ENCODE measurements at places on chromosomes 5 and 9.

GRCh38 chr5:138831703-138832102 lies 43.4 kb downstream of the LRRTM2 start:
- no peak for DNase-seq

DNA sequence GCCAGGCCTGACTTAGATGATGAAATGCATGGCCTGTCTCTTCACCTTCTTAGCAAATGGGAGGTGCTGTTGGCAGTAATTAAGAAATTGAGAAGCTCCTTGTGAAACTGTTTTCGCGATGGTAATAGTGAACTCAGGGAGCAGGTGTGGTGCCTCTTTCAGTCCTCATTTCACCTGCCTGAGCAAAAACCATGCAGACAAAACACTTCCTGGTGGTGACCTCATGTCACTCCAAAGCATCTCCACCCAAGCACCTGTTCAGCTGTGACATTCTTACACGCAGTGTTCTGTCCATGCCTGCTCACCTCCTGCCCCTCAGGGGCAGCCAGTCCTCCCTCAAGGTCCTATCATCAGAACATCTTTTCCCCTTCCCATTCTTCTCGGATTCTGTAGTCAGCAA lies 146.5 kb downstream of the CD180 start:
- no peak for DNase-seq

DNA sequence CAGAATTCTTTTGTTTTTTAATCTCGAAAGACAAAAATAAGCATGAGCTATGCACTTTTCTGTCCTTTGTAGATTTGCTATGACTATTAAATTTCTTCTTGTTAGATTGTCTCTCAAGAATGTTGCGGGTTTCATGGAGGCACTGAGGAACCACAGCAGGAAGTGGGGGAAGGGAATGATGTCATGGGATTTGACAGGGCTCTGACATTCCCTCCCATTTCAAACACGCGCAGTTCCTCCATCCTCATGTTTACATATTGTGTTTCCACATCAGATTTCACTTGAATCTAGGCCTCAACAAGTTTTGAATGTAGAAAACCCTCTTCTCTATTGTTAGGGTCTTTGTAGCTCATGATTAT lies 154.8 kb downstream of the PALM2AKAP2 start:
- no peak for DNase-seq

DNA sequence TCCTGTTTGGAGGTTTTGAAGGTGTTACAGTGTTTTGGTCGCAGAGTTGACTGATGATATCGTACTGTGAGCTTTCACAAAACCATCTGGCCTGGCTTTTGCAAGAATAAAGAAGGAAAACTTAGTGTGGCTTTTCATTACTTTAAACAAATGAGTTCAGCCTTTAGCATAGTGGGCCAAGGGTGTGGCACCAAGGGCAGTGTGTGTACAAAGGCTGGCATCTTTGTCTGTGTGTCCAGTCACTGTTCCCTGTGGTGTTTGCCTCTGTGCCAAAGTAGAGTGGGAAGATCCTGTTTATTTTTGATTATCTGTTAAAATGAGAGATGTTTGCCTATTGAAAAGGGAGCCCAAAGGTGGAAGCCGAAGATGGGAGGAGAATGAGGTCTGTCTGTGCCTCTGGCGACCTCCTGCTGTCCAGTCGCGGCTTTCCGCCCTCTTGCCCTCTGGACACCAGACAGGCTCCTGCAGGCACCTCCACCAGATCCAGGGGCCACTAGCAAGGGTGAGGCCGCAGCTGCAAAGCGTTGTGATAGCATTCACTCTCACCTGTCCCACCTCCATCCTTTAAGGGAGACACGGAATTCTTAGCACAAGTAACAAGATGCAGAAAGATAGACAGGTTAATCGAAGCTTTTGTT lies 113.7 kb downstream of the TRIO start:
- DNase-seq = no peak

DNA sequence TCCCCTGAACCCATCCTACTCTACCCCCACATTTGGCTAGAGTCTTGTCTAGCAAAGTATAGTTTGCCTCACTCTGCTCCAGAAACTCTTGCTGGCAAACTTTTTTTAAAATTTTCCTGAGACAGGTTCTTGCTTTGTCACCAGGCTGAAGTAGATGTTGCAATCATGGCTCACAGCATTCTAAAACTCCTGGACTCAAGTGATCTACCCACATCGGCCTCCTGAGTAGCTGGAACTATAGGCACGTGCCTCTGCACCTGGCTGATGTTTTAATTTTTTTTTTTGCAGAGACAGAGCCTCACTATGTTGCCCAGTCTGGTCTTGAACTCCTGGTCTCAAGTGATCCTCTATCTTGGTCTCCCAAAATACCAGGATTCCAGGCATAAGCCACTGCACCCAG lies 175.8 kb upstream of the FBXL17 start:
- no peak for DNase-seq

- DNase-seq = no peak
These were observed 14.3 kb downstream of the CD180 start for GRCh38 chr5:67182301-67182790.

DNA sequence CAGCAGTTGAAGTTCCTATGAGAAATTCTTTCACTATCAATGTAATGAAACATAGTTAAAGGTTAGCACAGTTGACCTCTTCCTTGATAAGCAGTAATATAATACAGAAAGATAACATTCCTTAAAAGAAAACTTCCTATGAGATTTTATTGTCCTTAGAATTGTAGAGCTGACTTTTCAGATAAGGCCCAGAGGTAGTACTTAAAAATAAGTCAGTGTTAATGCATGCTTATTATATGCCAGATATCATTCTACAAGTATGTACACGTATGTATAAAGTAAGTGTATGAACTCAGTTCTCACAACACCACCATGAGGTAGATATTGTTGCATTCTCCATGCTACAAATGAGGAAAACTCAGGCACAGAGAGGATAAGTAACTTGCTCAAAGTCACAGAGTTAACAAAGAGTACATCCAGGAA lies 15.3 kb downstream of the AP3S1 start:
- no peak for DNase-seq

- DNase-seq = no peak
These were observed 3.2 kb upstream of the ADRA1B start for GRCh38 chr5:159913048-159913447.

- no peak for DNase-seq
These were observed 72.6 kb upstream of the PALM2AKAP2 start for GRCh38 chr9:109707355-109707754.

GRCh38 chr9:2740616-2741015 lies 23.3 kb downstream of the KCNV2 start:
- DNase-seq = no peak

DNA sequence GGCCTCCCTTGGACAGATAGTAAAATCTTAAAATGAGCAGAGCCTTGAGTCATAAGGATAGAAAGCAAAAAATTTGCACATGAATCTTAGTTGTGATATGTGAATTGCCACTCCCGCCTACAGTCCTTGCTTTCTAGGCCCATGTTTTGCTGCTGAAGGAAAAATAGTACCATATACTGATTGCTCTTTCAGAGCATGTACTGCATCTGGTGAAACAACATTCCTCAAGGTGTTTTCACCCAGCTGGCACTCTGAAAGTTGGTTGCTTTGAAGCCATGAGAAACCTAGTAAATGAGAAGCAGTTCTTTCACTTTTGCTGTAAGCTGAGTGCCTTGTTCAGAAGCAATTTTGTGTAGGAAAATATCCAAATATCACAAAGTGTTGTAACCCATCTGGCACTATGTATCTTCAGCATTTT lies 10.3 kb downstream of the CDC37L1 start:
- DNase-seq = no peak

DNA sequence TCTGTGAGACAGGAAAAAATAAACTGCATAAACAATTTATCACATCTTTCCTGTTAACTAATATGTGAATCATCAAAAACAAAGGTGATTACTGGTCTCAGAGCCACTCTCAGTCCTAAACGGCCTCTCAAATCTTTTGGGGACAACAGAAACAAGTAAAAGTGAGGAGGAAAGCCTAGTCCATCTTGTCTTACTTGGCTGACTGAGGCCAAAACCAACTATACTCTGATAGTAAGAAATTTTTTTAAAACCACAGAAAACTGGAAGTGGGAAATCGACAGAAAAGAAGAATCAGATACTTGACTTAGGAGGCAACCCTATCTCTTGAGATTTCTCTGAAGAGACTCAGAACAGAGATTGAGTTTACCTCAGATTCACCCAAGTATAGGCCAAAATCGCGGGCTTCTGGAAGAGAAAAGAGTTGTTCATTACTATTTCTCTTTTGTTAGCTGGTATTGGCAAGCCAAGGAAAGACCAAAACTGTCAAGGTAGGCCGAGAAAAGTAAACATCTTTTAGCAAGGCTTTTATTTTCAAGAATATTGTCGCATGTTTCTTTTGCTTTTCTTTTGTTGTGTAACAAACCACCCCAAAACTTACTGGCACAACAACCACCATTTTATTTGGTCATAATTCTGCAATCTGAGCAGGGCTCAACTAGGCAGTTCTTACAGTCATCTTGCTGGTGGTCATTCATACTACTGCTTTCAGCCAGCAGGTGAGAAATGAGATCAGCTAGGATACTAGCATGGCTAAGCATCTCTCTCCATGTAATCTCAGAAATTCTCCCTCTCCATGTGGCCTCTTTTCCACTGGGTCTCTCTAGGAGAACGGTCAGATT lies 46.1 kb downstream of the RFX3 start:
- no peak for DNase-seq

- DNase-seq = no peak
These were observed 31.5 kb upstream of the SGCD start for GRCh38 chr5:156295431-156295830.

DNA sequence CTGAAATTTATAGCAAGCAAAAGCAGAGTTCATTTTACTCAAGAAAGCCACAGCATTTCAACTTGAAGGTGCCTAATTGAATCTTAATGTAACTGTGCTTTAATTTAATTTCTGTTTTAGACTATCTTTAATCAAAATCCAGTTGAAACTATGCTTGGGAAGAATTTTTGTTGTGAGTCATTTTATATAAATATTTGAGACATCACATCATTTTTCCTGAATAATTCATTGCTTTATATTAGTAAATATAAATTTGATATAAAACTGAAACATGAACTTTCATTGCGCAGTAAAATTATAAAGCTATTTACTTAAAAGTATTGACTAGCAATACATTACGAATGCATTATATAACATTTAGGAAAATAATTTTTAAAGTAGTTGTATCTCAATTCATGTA lies 1937.1 kb upstream of the CDH9 start:
- DNase-seq = no peak

GRCh38 chr5:160846642-160847041 lies 5.4 kb downstream of the ATP10B start:
- DNase-seq = no peak

DNA sequence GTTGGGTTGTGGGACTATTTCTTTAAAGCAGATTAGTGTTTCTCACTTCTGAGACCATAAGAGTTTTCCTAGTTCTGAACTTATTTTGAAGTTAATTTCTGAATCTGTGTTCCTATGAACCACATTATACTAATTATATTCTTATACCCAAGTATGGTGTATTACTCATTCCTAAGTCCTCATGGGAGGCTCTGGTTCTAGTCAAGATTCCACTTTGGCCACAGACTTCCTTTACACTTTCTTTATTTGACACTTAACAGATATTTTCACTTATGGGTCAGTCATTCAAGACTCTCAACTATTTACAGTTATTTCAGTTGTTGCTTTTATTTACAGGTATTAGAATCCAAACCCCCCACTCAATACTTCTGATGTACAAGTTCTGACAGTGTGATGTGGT lies 937.2 kb upstream of the TYRP1 start:
- no peak for DNase-seq

- DNase-seq = no peak
These were observed 14.8 kb downstream of the ATP10B start for GRCh38 chr5:160837211-160837610.

DNA sequence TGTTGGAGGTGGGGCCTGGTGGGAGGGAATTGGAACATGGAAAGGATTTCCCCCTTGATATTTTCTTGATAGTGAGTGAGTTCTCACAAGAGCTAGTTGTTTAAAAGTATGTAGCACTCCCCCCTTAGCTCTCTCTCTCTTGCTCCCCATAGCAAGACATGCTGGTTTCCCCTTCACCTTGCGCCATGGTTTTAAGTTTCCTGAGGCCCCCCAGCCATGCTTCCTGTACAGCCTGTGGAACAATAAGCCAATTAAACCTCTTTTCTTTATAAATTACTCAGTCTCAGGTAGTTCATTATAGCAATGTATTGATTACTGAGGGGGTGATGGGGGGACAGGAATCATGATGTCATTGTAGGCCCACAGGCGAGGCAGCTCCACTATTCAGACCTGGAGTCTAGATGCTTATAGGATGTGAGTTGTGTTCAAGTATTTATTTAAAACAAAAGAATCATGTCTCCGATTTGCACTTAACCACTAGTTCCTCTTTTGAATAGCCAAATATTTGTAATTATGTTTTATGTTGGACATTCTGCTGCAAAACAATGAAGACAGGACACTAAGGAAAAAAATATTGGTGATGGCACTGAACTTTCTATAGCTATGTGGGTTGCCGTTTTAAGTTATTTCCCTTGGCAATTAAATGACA lies 156.6 kb downstream of the TMEM38B start:
- no peak for DNase-seq

- DNase-seq = no peak
These were observed 127.7 kb upstream of the SHB start for GRCh38 chr9:38196714-38197113.

DNA sequence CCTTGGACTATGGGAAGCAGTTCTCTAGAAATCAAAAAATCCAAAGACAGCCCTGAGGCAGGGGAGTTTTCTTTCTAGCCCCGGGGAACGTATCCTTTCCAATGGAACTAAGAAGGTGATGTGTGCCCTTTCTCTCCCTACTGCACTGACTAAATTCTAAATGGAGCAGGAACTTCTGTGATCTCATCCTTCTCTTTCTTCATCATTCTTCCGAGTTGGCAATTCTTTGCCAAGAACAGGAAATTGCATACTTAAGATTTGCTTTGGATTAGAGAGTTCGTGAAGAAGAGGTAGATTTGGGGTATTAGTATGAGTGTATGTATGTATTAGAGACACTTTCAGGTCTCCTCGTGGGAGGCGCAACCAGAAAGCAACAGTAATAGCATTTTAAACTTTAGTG lies 178.0 kb upstream of the PIK3R1 start:
- DNase-seq = no peak

- no peak for DNase-seq
These were observed 21.0 kb downstream of the TIMD4 start for GRCh38 chr5:156942064-156942463.

DNA sequence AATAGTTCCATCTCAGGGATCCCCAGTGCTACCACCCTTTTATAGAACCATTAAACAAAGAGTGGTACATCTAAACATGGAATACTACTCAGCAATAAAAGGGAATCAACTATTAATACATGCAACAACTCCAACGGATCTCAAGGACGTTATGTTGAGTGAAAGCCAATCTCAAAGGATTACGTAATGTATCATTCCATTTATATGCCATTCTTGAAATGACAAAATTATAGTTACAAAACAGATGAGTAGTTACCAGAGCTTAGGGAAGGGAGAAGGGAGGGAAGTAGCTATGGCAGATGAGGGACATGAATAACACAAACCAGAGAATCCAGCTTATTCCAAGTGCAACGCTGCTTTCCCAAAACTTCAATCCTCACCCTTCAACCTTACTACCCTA lies 69.5 kb downstream of the ACTL7B start:
- no peak for DNase-seq

- no peak for DNase-seq
These were observed 2.7 kb upstream of the HSPA5 start for GRCh38 chr9:125243792-125244260.

- DNase-seq = no peak
These were observed 153.3 kb upstream of the SPRY4 start for GRCh38 chr5:142478113-142478512.
